ENCODE measurements at places on chromosomes 16 and 17.

GRCh38 chr16:79329166-79329521 lies 271.4 kb downstream of the MAF start:
- no peak for DNase-seq

GRCh38 chr16:14325502-14326401 lies 254.6 kb downstream of the MRTFB start:
- DNase-seq = no peak

DNA sequence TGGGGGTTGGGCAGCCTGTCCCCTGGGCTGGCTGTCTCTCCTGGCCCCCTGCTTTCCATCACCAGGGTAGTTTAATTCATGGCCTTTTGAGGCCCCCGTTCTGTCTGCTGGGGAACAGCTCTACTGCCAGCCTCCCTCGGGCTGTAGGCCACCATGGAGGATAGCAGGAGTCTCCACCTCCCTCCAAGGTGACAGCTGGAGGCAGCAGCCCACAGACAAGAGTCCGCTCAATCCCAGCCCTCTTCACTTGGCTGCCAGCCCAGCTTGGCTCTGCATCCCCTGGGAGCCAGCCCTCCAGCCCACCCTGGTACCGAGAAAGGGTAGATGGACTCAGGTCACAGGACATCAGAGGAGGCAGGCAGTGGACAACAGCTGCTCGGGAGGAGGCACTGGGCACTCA lies 194.6 kb upstream of the SDK2 start:
- DNase-seq = no peak

DNA sequence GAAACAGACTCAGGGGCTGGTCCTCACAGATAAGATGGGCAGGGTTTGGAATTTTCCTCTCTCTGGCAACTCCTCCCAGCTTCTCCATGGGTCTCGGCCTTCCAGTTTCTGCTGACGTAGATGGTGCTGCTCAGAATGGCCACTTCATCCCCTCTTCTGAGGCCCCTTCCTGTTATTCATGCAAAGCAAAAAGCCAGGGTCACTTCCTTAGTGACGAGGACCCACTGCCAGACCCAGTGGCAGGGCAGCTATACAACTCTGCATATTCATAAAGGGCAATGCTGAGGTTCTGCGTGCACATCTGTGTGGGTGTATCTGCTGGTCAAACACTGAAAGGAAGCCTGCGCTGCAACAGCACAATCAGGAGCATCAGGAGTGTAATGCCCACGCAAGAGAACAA lies 108.8 kb downstream of the WSCD1 start:
- no peak for DNase-seq

- DNase-seq = no peak
These were observed 19.8 kb upstream of the MPRIP start for GRCh38 chr17:17022456-17022855.

DNA sequence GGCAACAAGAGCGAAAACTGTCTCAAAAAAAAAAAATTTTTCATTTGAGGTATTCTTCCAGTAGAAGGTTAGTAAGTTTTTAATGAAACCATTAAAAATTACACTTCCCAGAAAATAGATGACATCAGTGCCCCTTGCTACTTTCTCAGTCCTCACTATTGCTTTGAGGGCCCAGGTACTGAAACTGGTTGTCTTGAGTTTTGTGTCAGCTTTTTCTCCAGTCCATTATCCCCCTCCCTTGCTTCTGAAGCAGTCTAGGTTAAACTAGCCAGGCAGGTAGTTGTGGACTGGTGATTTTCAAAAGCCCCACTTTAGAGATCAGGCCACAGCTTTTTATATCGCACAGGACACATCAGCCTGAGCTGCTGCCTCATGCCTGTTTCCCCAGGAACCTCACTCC lies 10.9 kb downstream of the SMCR8 start:
- no peak for DNase-seq

DNA sequence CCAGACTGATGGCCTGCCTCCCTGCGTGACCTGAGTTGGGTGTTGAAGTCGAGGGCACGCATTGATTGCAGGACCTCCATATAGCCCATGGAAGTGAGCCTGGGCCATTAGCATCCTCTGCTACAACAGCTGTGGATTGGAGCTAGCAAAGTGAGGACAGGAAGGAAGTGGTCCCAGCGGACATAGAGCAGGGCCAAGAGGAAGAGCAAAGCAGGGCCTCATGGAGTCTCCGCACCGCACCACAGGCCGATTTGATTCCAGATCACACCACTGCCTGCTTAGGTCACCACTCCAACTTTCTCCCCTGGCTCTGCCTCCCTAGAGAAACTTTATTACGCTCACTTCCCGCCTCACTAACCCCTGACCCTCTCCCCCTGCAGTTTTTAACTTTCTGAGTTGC lies 10.7 kb upstream of the UBTF start:
- no peak for DNase-seq
